Transverse colon (tissue), 4 donors: ENCODE measurements at places on chromosomes 1 and 21. TPM values are rescaled to one million over a fixed set of nuclear protein-coding genes. Genes with fewer than 3 reads are reported as not detected.

GRCh38 chr1:4599521-4599920, 54.9 kb upstream of the AJAP1 start:
- DNase-seq: no peak
- H3K4me1 ChIP-seq: no peaks in the 10 kb centered on the region
- no peak overlapping the region for H3K27ac ChIP-seq
- H3K27me3 ChIP-seq: no peaks in the 10 kb centered on the region

DNA sequence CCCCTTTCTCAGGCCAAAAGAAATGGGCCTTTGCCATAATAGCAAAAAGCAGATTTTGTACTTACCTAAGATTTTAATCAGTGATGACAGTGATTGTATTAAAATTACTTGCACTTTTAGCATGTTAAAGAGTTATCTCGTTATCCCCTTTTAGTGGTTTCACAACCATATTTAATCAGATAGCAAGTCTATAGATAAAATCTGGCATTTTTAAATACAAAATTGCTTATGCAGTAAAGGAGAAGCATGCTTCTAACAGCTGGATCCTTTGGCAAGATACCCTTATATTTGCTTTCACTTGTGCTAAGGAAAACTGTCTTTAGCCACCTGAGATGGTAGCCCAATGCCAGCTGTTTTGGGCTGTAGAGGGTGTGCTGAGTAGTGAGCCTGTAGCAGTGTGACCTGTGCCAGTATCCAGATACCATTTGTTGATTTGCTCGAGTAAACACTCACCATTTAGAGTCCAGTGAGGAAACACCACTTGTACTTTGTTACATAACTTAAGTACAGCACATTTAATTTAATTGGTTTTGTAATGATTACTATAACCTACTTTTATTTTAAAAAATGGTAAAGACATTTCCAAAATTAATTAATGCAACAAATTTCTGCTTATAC, 314.4 kb upstream of the ZP4 start:
- H3K27me3 ChIP-seq: no peaks in the 10 kb centered on the region
- DNase-seq: no peak
- H3K36me3 ChIP-seq: no peaks in the 10 kb centered on the region
- H3K4me1 ChIP-seq: no peaks in the 10 kb centered on the region

GRCh38 chr1:187203257-187203656, 374.5 kb downstream of the PLA2G4A start:
- DNase-seq: no peak
- H3K27ac ChIP-seq: no peak overlapping the region
- no peak overlapping the region for H3K4me3 ChIP-seq
- no peaks in the 10 kb centered on the region for H3K4me1 ChIP-seq

DNA sequence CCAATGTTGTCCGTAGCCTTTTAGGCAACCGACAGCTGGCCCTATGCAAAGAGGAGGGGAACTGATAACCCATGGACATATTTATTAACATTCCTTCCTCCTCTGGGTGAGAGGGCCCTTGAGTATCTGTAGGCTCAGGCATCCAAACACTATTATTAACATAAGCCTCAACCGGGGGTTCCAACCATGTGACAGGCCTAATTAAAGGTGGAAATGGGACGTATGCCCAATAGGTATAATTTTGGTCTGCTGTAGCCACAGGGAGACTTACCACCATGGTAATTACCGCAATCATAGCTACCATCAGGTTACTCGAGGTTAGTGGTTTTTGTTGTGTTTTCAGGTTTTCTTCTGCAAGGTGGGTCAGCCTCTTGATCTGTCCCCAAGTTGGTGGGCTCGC, 5.3 kb downstream of the DAP3 start:
- DNase-seq: no peak
- peaks cover 8% of the 10 kb centered on the region for H3K4me1 ChIP-seq
- H3K36me3 ChIP-seq: no peaks in the 10 kb centered on the region

DNA sequence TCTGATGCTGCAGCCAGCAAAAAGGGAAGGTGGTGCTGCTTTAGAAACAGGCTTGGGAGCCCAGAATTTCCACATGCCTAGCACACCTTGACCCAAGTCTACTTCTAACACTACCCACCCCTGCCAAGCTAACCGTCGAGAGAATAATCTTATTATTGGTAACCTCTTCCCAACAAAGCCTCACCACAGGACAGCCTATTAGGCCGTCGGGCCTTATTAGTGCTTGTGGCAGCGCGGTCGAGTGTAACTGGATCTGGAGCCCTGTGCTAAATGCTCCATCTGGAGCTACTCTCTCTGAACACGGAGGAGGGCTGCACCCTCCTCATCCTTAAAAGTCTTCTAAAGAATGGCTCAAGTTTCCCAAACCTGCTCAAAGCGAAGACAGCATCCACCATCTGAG, 165.5 kb upstream of the NFIA start:
- no peaks in the 10 kb centered on the region for H3K4me1 ChIP-seq
- H3K36me3 ChIP-seq: no peaks in the 10 kb centered on the region
- no peaks in the 10 kb centered on the region for H3K27me3 ChIP-seq

DNA sequence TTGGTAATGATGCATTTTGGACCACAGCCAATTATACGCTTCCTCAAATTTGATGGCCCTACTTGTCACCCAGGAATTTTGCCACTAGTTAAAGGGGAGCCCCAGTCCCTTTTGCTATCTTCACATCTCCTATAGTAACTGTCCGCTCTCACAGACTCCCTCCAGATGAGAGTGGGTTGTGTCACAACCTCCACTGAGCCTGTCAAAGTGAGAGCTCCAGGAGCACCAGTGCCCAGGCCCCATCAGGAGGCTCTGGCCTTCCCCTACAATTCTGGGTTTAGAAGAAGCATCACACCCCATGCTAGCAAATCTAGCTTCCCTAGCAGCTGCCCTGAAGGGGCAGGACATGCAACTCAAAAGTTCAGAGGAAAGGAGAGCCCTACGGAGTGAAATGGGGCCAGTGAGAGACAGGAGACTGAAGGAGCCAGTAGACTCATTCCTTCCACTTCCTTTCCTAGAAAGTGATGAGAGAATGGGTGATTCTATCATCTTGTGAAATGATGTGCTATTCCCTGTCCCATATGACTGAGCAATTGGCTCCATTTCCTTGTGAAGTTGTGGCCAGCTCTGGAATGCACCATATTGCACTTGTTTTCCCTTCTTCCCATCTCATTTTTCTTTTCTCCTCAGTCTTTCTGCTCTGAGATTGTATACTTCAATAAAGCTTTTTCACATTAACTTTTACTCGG, 541.3 kb downstream of the DPYD start:
- no peak overlapping the region for H3K4me3 ChIP-seq
- DNase-seq: no peak
- H3K4me1 ChIP-seq: no peaks in the 10 kb centered on the region
- H3K27ac ChIP-seq: no peak overlapping the region
- H3K27me3 ChIP-seq: no peaks in the 10 kb centered on the region

GRCh38 chr21:29730281-29730680, 209.5 kb downstream of the GRIK1 start:
- no peak for DNase-seq
- no peaks in the 10 kb centered on the region for H3K27me3 ChIP-seq
- H3K27ac ChIP-seq: no peak overlapping the region
- H3K4me1 ChIP-seq: peaks cover 5% of the 10 kb centered on the region
- no peak overlapping the region for H3K4me3 ChIP-seq

- H3K27me3 ChIP-seq: no peaks in the 10 kb centered on the region
- H3K36me3 ChIP-seq: no peaks in the 10 kb centered on the region
Measured at GRCh38 chr1:85334962-85335361, 58.5 kb upstream of the BCL10 start.

DNA sequence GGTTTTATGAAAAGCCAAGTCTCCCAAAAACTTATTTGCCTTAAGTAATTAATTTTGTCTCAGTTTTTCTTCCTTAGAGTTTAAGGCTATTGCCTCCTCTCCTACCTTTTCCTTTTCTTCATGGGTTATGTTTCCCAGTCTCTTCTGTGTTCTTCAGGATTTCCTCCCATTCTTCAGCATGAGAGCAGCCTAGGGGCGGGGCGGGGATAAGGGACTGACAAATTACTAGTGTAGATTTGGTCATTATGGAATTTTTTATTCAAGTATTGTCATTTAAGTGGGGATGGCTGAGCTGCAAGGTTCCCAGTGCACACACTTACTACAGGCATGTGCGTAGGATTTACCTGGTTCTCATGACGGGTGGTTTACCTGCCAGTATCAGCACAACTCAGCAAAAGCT, 35.2 kb upstream of the PIGV start:
- no peaks in the 10 kb centered on the region for H3K36me3 ChIP-seq
- no peak overlapping the region for H3K4me3 ChIP-seq
- no peak overlapping the region for H3K27ac ChIP-seq

DNA sequence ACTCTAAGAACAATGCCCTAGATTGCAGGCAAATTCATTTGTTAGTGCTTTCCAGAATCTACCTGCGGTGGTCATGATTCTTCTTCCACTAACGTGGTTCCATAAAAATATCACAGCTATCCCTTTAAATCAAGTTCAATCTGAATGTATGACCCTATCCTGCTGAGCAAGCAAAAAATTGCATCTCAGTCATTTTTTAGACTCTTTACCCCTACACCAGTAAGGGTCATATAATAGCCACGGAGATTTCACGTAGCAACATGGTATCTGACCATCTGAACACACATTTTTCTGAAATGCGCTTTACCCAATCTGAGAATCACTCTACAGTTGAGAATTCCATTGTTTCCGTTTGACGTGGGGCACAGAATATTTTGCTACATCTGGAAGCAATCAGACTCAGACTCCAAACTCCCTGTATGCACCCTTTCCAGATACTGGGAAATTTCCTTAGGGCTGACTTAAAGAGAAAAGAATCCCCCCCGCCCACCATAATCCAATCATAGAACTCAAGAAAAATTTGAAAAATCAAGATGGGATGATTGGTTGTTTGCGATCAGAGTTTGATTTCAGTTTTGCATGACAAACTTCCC, 699.2 kb upstream of the ZP4 start:
- DNase-seq: no peak
- H3K27ac ChIP-seq: no peak overlapping the region
- no peaks in the 10 kb centered on the region for H3K27me3 ChIP-seq
- H3K4me1 ChIP-seq: no peaks in the 10 kb centered on the region

- no peak overlapping the region for H3K27ac ChIP-seq
- no peaks in the 10 kb centered on the region for H3K4me1 ChIP-seq
- H3K36me3 ChIP-seq: no peaks in the 10 kb centered on the region
- DNase-seq: no peak
Measured at GRCh38 chr1:57254022-57254421, 169.8 kb downstream of the DAB1 start.

- no peak for DNase-seq
- H3K4me3 ChIP-seq: no peak overlapping the region
- no peak overlapping the region for H3K27ac ChIP-seq
- H3K4me1 ChIP-seq: no peaks in the 10 kb centered on the region
Measured at GRCh38 chr21:29604076-29604475, 305.4 kb downstream of the BACH1 start.

GRCh38 chr21:42395302-42395701, 550 bp downstream of the TMPRSS3 start:
- no peaks in the 10 kb centered on the region for H3K4me1 ChIP-seq
- H3K27me3 ChIP-seq: no peaks in the 10 kb centered on the region
- H3K27ac ChIP-seq: no peak overlapping the region

DNA sequence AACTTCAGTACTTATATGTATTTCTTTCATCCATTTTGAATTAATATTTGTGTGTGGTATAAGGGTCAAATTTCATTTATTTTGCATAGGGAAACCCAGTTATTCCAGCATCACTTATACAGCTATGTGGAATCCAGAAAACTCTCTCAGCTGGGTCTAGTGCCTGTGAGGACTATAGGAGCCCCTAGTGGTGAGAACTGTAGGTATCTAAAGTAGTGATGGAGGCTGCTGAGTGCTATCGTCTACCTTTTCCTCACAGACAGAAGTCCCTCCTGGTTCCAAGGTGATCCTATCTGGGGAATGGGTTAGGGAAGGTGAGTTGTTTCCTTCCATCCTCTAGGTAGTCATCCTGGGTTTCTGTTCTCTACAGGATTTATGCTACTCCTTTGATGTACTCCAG, 352.0 kb upstream of the C1orf87 start:
- H3K36me3 ChIP-seq: no peaks in the 10 kb centered on the region
- no peak overlapping the region for H3K4me3 ChIP-seq
- H3K27ac ChIP-seq: no peak overlapping the region
- H3K27me3 ChIP-seq: no peaks in the 10 kb centered on the region
- DNase-seq: no peak

GRCh38 chr1:162197615-162198421, 128.3 kb downstream of the NOS1AP start:
- H3K4me3 ChIP-seq: no peak overlapping the region
- peaks cover 24% of the 10 kb centered on the region for H3K4me1 ChIP-seq
- H3K27ac ChIP-seq: peak overlapping the region; percentile 51
- no peaks in the 10 kb centered on the region for H3K36me3 ChIP-seq
- no peaks in the 10 kb centered on the region for H3K27me3 ChIP-seq
- DNase-seq: no peak

- no peaks in the 10 kb centered on the region for H3K36me3 ChIP-seq
- H3K4me3 ChIP-seq: no peak overlapping the region
Measured at GRCh38 chr1:194076646-194077045, 890.2 kb upstream of the B3GALT2 start.

DNA sequence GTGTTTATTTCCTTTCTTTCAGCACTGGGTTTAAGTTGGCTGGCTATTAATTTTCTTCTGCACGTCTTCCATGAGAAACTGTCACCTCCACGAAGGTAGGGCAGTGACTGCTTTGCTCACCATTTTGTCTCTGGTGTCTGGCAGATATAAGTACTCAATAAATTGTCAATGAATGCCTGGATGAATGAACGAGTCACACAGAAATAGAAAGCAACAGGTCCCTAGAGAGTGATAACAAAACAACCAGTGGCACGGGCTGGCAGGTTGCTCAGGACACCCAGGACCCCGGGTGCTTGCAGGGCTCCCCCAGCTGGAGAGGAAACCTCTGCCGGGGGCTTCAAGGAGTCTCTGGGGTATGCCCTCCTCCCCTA, 3.2 kb upstream of the MYOC start:
- DNase-seq: no peak
- no peaks in the 10 kb centered on the region for H3K36me3 ChIP-seq
- no peaks in the 10 kb centered on the region for H3K4me1 ChIP-seq
- H3K27ac ChIP-seq: peak overlapping the region; percentile 76

DNA sequence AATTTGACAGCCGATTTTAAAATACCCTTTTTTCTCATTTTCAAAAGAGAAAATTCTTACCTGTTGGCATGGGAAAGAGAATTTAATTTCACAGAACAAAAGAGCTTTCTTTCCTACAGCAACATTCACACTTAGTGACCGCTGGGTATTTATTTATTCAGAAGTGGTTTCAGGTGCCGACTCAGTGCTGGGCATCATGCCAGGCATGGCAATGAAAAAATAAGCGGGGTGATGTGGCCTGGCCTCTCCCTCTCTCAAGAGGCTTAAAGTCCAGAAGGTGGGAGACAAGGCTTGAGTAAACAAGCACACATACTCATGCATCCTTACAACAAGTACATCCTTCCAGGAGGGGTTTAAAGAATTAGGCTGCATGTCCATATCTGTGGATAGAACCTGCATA, 4.1 kb upstream of the PCP4 start:
- no peak overlapping the region for H3K27ac ChIP-seq
- no peak overlapping the region for H3K4me3 ChIP-seq
- no peaks in the 10 kb centered on the region for H3K27me3 ChIP-seq
- no peaks in the 10 kb centered on the region for H3K4me1 ChIP-seq

GRCh38 chr1:19096036-19096833, 113.8 kb downstream of the UBR4 start:
- no peak overlapping the region for H3K27ac ChIP-seq
- H3K27me3 ChIP-seq: no peaks in the 10 kb centered on the region
- H3K36me3 ChIP-seq: no peaks in the 10 kb centered on the region
- H3K4me1 ChIP-seq: no peaks in the 10 kb centered on the region
- H3K4me3 ChIP-seq: no peak overlapping the region

GRCh38 chr21:14088391-14088790, 122.4 kb downstream of the LIPI start:
- DNase-seq: no peak
- no peak overlapping the region for H3K4me3 ChIP-seq
- H3K4me1 ChIP-seq: no peaks in the 10 kb centered on the region
- no peak overlapping the region for H3K27ac ChIP-seq
- H3K27me3 ChIP-seq: no peaks in the 10 kb centered on the region
- H3K36me3 ChIP-seq: no peaks in the 10 kb centered on the region

Gene KCNE1
- 2.6 TPM for total RNA-seq

Gene PGLYRP4
- total RNA-seq: not detected

Gene LMX1A
- not detected for total RNA-seq
